Kidney epithelial cell (primary cell): ENCODE measurements at places on chromosomes 3 and 15. TPM values are rescaled to one million over a fixed set of nuclear protein-coding genes. Genes with fewer than 3 reads are reported as not detected.

DNA sequence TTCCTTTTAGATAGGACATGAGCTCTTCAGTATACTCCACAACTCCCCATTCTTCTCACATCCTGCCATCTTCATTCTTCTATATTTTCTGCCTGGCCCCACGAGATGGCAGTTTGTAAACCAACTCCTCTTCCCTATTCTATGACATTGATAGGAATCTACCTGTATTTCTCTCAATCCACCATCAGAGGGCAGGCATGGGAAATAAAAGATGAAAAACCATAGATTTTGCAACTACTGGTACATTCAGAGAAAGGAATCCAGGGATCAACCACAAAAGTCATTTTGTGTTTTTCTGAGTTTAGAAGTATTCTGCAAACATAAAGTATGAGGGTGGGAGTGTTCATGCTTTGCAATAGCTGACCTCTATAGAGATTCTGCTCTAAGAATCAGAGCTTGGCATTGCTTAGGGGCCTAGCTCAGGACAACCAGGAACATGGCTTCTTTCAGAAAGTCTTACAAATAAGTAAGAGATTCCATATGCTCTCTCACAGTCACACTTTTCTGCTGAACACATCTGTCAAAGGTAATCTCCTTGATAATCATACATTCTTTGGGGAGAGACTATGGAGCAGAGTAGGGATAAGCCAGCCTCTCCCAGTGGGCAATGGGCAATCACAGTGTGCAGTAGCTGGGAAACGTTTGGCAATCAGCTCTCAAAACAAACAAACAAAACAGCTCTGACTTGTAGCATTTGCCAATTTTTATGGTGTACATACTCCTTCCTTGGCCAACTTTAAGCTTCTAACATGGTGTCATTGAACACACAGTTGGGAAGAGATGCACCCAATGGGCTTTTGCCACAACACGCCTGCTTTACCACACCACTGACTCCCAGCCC lies 43.1 kb upstream of the SLC25A36 start:
- peak; percentile 42 for DNase-seq

DNA sequence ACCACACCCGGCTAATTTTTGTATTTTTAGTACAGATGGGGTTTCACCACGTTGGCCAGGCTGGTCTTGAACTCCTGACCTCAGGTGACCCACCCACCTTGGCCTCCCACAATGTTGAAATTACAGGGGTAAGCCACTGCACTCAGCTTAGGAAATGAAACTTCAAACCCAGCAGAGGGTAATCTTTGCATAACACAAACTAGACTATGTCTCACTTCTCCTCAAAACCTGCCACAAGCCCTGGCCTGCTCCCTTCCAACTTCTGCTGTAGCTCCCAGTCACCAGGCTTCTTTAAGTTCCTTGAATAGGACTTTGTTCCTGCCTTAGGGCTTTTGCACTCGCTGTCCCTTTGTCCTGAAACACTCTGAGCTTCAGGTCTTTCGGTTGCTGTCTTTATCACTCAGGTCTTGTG lies 39.2 kb upstream of the SEMA4B start:
- DNase-seq = no peak

DNA sequence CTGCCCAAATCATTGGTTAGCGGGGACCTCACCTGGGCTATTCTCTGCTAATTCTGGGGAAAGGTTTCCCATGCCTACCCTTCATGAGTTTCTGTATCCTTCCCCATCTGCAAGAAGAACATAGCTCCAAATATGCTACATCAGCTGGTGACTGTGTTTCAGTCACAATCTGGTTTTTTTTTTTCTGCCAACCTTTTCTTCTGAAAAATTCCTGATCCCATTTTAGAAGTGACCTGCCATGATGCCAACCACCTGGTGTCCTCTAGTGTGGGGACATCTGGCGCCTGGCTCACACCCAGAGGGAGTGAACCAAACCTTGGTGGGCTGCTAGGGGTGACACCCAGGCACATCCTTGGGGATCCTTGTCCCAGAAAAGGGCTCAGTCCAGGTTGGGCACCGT lies 76.1 kb downstream of the CHRD start:
- no peak for DNase-seq

OIP5 gene
- 2.7 and 4.4 TPM in 2 replicates for total RNA-seq
